ENCODE measurements at places on chromosomes 1 and 21. TPM values are rescaled to one million over a fixed set of nuclear protein-coding genes. Genes with fewer than 3 reads are reported as not detected.
A peak's percentile ranks its signal among the peaks of the same experiment; 100 is the strongest.

Gene FAM167B
- polyA plus RNA-seq, result 4.8 TPM

- DNase-seq, result peak; percentile 18
These were observed 165.2 kb downstream of the AK5 start for GRCh38 chr1:77446841-77447555.

Gene KRTAP20-1
- not detected for polyA plus RNA-seq

DNA sequence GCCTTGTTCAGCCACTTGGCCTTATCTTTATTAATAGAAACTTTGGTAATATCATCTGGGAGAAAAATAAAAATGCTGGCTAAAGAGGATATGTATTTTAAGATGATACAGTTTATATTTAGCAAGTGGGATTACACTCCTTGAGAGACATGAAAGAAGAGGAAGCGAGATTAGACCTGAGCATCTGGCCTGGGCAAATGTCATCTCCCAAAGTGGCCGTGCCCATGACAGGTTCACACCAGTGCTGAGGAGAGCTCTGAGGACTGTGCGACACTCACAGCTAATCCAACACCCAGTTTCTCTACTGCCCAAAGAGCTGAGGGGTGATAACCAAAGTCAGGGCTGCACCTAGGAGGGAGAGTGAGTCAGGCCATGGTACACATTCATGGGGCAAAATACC is 121.7 kb upstream of the DUSP10 start:
- no peak for DNase-seq

- peak; percentile 47 for DNase-seq
These were observed 797 bp upstream of the RSPH1 start for GRCh38 chr21:42496839-42497202.

Gene CHAF1B
- polyA plus RNA-seq, result 15.1 TPM

Measured in brain (organoid and tissue), 16 donors.